Putamen (tissue), 1 donor: ENCODE measurements at places on chromosomes 13 and 19.
A peak's percentile ranks its signal among the peaks of the same experiment; 100 is the strongest.

DNA sequence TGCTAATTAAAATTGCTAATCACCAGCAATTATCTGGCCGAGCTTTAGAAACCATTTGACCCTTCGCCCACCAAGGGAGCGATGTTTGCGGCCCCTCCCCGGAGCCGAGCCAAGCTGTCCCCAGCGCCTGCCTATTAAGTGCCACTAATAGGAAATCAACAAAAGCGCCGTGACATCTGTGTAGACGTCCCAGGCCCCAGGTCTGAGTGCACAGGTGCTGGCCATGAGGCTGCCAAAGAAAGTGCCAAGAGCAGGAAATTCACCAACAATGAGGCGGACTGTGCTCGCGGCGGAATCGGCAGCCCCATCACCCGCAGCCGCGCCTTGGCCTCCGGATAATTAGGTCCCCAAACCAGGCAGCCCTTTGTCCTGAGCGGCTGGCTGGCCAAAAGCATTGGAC, 44.5 kb upstream of the SPACA7 start:
- no peak for DNase-seq

DNA sequence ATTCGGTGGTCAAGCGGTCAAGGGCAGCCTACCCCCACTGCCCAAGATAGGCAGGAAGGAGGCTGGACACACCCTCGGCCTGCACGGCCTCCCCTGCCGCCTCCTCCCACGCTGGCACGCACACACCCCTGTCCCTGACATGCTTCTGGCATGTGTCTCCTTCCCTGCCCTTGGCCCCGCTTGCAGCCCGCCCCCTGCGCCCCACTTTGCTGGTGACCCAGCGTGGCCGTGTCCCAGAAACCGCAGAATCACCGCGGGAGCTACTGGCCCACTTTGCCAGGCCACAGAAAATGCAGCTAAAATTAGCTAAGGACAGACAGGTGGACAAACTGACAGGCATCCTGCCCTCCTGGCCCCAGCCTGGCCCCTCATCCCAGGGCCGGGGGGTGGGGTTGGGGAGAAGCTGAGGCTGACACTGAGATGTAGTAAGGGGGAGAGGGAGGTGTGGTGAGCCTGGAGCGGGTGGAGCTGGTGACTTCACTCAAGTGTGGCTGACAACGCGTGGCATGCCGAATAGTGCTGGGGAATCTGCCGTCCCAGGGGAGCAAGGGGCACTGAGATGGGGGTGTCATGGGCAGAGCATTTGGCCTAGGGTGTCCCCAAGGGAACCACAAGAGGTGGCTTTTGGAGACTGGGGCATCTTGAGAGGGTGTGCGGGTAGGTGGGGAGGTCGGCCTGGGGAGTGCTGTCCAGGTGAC, 2.4 kb downstream of the SHANK1 start:
- DNase-seq = no peak

GRCh38 chr19:33064792-33065550, at the start of gene RHPN2:
Gene RHPN2 (minus strand): TSS chr19:33064888. CDS start chr19:33064852, 36 bp downstream.
- DNase-seq = peak; percentile 15

DNA sequence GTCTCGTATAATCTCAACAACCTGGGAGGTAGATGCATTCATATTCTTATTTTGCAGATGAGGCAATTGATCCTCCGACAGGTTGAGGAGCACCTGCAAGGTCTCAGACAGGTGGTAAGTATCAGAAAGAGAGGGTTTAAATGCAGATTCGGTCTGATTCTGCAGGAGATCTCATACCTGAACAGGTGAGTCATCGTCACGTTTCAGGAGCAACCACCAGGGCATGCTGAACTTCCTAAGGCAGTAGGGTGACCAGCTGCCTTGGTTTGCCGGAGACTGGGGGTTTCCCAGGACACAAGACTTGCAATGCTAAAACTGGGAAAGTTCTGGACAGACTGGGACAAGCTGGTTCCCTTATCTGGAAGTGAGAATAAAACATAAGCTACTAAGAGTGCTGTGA, 68.8 kb upstream of the TSHZ3 start:
- DNase-seq = no peak

- DNase-seq = no peak
These were observed 8.9 kb upstream of the DGKH start for GRCh38 chr13:42039457-42039945.

- no peak for DNase-seq
These were observed 43.3 kb downstream of the DZIP1 start for GRCh38 chr13:95601216-95601615.

- DNase-seq = peak; percentile 20
These were observed 1519.9 kb upstream of the MIR17HG start for GRCh38 chr13:89827552-89827951.
